ENCODE measurements at places on chromosomes 13 and 19. TPM values are rescaled to one million over a fixed set of nuclear protein-coding genes. Genes with fewer than 3 reads are reported as not detected.

Gene ODAD3
- 1.0 TPM for total RNA-seq

Gene KLK10
- 0.09 TPM for total RNA-seq

Gene PPAN
- 56.2 TPM for total RNA-seq

Gene ZNF665
- total RNA-seq = not detected

Gene SYNGR4
- 3.6 TPM for total RNA-seq

Gene NBEA
- total RNA-seq = 2.0 TPM

All from A549 treated with Hydrocortisone at 1 μM for 4 hours (cell line).